ENCODE measurements at places on chromosomes 1 and 21.

- no peak for DNase-seq
Observed at GRCh38 chr1:9853249-9853595, 29.5 kb upstream of the CLSTN1 start.

DNA sequence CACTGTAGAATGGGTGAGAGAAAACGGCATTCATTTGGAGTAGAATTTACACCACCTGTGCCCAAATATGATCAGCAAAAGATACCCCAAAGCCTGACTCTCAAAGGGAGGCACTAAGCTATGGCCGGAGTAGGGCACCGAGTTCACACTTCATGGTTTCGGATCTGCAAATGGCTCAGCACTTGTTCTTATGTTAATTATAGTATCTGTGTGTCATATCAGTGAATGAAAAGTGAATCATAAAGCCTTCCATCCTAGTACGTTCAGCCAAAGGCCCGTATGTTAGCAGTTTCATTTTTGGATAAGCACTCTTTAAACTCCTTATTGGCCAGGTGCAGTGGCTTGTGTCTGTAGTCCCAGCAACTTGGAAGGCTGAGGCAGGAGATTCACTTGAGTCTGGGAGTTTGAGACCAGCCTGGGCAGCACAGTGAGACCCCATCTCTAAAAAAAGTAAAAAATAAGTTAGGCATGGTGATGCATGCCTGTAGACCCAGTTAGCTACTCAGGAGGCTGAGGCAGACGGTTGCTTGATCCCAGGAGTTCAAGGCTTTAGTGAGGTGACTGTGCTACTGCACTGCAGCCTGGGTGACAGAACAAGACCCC is 4.9 kb upstream of the CORT start:
- DNase-seq: no peak

DNA sequence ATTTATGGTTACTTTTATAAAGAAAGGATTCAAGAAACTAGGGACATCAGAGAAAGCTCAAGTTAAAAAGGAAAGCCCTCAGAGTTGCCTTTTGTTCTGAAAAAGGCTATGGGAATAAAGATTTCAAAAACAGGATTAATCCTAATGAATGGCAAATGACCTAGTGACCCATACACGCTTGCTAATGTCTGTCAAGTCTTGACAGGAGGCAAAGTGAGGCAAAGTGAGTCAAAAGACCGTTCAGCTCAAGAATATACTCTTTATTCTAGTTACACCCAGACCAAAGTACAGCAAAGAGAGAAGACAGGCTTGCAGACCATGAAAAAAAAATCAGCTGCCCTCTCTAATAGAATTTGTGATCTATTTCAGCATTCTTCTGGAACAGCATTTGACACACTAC is 3.5 kb downstream of the ZNF436 start:
- no peak for DNase-seq

DNA sequence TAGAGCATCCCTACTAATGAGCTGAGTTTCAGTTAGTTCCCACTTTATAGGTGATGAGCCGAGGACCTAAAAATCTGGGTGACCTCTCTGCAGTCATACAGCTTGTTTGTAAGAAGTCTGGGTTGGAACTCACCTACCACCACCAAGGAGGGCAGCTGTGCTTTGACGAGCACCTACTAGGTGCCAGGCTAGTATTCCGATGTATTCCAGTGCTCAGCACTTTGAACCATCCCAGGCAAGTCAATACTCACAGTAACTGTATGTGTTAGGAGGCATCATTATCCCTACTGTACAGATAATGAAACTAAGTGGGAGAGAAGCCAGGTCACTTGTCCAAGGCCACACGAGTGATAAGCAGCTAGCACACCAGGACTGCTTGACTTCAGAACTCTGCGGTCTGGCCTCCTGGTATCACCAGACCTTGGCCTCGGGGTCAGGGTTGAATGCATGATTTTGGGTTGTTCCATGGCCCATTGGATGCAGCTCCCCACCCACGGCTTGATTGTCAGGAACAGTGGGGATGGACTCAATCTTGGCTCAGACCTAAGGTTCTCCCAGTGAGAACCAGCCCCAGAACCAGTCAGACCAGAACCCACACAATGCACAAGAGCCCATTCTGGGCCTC is 20.7 kb downstream of the ECE1 start:
- no peak for DNase-seq

DNA sequence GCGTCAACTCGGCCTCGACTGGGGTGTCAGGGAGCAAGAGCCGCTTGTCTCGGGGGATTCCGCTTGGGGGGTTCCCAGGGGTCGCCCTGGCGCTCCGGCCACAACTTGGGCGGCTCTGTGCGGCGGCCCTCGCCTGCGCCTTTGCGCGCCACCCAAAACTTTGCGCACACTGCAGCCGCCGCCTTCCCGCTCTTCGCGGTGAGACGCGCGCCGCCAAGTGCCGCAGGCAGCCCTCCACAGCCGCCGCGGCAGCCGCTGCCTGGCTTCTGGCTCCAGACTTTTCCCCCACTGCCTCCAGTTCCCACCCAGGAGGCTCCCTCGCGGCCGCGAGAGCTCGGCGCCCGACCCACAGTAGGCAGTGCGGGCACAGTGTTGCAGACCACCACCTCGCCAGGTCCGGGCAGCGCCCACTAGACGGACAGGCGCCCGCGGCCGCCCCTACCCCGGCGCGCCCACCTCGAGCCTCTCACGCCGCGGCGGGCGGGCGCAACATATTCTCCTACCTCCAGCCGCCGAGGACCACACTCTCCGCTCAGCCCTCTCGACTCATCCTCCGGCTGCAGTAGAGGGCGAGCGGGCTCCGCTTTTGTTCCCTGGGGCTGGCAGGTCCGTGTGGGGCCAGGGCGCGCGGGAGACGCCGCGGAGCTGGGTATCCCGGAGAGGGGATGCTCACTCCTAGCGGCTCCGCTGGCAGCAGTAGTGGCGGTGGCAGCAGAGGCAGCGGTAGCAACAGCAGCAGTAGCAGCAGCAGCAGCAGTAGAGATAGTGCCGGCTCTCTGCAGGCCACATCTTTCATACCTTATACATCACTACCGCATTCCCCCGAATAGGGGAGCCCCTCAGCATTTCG is 296.6 kb downstream of the OMA1 start:
- DNase-seq: no peak

- DNase-seq: no peak
Observed at GRCh38 chr1:151318975-151319374, 8.2 kb downstream of the PI4KB start.

GRCh38 chr1:233490488-233490887 is 123.4 kb upstream of the KCNK1 start:
- no peak for DNase-seq

GRCh38 chr1:194813096-194813495 is 1626.7 kb upstream of the B3GALT2 start:
- DNase-seq: no peak

- DNase-seq: no peak
Observed at GRCh38 chr1:204217648-204218000, 3.8 kb upstream of the GOLT1A start.

GRCh38 chr1:21045351-21045750 is 131.3 kb downstream of the EIF4G3 start:
- DNase-seq: no peak

DNA sequence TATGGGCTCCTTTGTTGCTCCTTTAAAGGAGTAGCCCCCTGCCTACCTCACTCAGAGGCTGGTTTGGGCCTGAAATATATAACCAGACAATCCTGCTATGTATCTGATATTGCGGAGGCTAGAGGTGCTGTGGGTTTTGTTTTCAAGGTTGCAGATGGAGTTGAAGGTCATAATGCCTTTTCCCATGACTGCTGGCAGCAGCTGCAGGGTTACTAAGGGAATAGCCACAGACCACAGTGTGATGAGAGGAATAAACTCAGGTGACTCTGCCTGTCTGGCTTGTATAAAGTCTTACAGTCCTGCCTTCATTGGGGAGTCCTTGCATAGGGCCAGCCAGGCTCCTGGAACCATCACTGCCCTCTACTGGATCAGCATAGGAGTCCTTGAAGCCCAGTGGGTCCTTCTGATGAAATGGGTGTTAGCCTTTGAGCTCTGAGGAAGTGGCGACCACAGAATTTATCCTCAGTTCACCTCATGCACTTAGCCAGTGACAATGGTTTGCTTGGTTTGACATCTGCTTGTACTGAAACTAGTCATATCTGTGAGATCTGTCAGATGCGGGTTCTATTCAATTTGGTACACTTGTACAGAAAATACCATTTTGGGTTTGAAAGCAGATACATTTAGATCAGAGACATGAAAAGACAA is 174.4 kb upstream of the HMCN1 start:
- DNase-seq: peak; percentile 47

DNA sequence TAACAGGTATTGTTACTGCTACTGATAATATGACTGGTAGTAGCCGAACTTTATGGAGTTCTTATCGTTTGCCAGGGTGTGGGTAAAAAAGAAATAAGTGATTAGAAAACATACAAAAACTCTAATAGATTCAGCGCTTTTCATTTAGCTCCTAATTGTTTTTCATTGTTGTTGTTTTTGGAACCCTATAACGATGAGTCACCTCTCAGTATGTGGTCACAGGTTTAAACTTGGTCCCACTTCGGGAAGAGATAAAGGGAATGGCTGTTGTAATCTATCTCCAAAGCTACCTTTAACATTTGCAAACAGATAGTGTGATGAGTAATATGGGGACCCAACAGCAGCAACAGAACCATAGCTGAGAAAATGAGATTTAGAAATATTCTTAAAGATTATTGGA is 62.7 kb upstream of the BCL10 start:
- DNase-seq: no peak

DNA sequence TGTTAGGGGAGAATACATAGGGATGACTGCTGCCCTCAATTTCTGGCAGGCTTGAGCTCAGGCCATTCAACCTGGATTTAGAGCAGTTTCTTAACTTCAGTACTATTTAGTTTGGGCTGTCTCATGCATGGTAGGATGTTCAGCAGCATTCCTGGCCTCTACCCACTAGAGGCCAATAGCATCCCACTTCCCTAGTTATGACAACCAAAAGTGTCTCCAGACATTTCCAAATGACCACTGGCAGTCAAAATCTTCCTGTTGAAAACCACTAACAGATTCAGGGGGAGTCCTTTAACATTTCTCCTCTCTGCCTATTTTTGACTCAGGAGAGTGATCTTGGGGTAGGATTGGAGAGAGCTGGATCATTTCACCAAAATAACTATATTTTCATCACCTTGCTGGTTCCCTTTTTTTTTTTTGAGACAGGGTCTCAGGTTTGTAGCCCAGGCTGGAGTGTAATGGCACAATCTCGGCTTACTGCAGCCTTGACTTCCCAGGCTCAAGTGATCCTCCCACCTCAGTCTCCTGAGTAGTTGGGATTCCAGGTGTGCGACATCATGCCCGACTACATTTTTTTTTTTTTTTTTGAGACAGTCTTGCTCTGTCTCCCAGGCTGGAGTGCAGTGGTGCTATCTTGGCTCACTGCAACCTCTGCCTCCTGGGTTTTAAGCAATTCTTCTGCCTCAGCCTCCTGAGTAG is 8.7 kb downstream of the GNAT2 start:
- no peak for DNase-seq

DNA sequence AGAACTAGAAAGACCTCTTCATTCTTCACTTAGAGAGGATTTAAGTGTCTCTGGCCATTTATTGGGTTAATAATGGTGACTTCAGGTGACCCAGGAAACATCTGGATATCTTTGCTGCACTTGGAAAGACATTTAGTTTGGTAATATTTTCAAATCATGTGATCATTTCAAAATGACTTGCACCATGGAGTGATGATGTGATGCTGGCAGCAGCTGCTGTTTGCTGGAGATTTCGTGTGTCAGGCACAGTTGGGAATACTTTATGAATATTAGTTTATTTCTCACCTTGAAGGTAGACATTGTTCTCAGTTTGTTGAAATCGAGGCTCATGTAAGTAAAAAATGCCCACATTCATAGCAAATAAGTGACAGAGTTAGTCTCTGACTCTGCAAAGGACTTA is 236.0 kb downstream of the DISC1 start:
- DNase-seq: no peak

GRCh38 chr1:86828024-86828423 is 85.9 kb downstream of the SELENOF start:
- DNase-seq: no peak

DNA sequence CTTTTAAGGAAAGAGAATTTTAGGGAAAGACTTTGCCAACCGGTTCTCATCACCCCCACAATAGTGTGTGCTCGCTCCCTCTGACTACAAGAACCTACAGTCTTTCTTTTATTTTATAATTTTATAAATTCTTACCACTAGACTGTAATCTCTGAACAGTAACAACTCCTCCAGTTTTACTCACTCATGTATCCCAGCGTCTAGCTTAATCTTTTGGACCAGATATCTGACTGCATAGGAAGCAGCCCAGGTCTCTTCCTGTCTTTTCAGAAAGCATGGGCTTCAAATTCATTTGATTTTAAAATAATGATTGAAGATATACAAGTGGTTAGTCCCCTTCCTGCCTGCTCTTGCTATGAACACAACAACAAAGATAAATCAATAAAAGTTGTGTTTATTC is 19.0 kb upstream of the DUSP10 start:
- DNase-seq: no peak

- DNase-seq: no peak
Observed at GRCh38 chr1:7761103-7761502, 10.0 kb upstream of the VAMP3 start.

DNA sequence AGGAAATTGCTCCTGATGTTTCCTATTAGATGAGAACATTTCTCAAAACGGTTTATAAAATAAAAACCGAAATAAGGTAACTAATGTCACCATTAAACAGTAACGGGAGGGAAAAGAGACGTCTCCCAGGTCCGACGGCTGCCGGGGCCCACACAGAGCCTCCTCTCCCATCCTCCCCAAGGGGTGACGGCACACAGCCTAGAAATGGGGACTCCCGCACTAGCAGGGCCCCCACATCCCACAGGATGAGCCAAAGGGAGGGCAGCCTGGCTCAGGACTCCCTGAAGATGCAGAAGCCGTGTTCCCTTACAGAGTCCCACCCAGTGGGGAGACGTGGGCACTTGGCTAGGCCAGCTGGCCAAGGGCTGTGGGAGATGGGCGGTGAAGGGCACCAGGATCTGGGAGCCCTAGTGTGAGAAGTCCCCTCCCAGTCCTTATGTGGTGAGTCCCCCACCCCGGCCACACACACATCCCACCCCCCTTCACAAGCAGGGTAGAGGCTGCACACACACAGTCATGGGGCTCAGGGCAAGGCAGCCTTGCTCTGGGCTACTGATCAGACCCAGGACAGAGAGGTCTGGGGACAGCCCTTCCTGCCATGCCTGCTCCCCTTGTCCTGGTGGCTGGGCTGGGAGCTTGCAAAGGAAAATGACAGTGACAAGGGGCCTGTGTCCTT is 3.3 kb downstream of the KRTAP10-3 start:
- no peak for DNase-seq

DNA sequence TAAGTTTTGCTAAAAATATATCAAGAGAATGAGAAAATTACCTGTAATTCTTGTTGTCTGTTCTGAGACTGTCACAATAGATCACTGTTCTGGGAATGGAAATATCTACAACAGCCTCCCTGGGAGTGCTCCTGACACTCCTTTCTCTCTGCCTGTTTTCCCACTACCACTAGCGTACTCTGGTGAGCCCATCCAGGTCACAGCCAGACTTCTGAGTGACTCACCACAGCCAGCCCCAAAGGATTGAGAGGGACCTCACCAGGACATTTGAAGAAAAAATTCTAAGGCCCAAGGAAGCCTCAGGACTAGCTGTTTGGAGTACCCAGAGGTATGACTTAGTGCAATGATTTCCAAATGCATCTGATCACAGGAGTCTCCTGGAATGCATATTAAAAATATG is 39.0 kb upstream of the TADA1 start:
- no peak for DNase-seq

GRCh38 chr1:198031086-198031485 is 113.9 kb downstream of the LHX9 start:
- no peak for DNase-seq

GRCh38 chr1:184219414-184219813 is 167.4 kb upstream of the C1orf21 start:
- no peak for DNase-seq

- no peak for DNase-seq
Observed at GRCh38 chr1:17922833-17923232, 167.7 kb downstream of the ACTL8 start.

GRCh38 chr1:7581754-7582459 is 189.2 kb upstream of the VAMP3 start:
- no peak for DNase-seq

Data from iPS DF 6.9 (cell line).